ENCODE measurements at places on chromosomes 7 and 10. TPM values are rescaled to one million over a fixed set of nuclear protein-coding genes. Genes with fewer than 3 reads are reported as not detected.
A peak's percentile ranks its signal among the peaks of the same experiment; 100 is the strongest.

- H3K4me3 ChIP-seq, result no peak overlapping the region
- no peak for DNase-seq
- H3K27ac ChIP-seq, result peak overlapping the region; percentile 72
- H3K4me1 ChIP-seq, result peaks cover 20% of the 10 kb centered on the region
Measured at GRCh38 chr7:2896131-2896530, 52.0 kb upstream of the GNA12 start.

SRRM3 gene
- not detected for total RNA-seq

GRCh38 chr7:17205910-17206309, 92.5 kb upstream of the AHR start:
- H3K36me3 ChIP-seq, result no peaks in the 10 kb centered on the region
- no peak overlapping the region for H3K4me3 ChIP-seq

AGR2 gene
- not detected for total RNA-seq

DNA sequence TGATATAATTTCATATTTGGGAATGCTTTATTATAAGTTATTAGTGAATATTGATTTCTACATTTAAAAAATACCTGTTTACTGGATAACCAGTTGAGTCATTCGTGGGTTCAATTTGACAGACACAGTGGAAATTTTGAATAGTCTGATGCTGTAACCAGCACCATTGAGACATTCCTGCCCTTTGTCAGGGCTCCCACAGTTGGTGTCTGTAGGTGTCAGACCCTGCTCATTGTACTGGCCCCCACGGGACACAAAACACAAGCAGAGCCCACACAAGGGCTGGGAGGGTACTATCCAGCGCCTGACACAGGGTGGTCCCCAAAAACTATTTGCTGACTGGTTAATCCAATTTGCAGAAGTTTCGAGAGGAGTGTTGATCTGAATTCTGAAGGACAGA, 35.9 kb downstream of the EEPD1 start:
- DNase-seq, result no peak
- H3K27me3 ChIP-seq, result no peaks in the 10 kb centered on the region
- H3K4me1 ChIP-seq, result no peaks in the 10 kb centered on the region
- H3K36me3 ChIP-seq, result no peaks in the 10 kb centered on the region
- no peak overlapping the region for H3K27ac ChIP-seq
- H3K4me3 ChIP-seq, result no peak overlapping the region

Measured in activated CD8-positive, alpha-beta T cell treated with anti-CD3 and anti-CD28 coated beads for 36 hours (primary cell).